ENCODE measurements at places on chromosomes 12 and 14.

- DNase-seq: no peak
Measured at GRCh38 chr12:120218680-120219606, 18.0 kb upstream of the RPLP0 start.

- DNase-seq: no peak
Measured at GRCh38 chr12:86666316-86666715, 410.1 kb upstream of the MGAT4C start.

- DNase-seq: no peak
Measured at GRCh38 chr12:45259675-45260074, 43.8 kb downstream of the ANO6 start.

DNA sequence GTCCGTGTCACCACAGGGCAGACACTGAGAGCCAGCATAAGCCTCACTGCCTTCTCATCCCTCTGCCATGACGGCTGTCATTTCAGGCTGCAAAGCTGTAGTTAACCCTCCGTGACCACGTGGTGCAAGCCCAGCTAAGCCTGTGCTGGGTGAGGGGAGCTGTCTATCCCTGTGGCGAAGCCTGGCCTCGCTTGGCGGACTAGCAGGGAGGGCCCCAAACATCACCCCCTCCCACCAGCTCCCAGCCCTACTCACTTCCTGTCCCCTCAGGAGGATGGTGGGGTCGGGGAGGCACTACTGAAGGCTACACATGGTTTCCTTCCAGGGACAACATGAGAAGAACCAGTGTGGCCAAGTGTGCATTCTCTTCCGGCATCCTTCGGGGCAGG is 88.2 kb downstream of the CHGA start:
- no peak for DNase-seq

GRCh38 chr12:120116441-120116791 is at the start of gene RAB35:
TSS of gene RAB35 (minus strand) at chr12:120116753. CDS start at chr12:120116650, 103 bp downstream.
- DNase-seq: no peak

DNA sequence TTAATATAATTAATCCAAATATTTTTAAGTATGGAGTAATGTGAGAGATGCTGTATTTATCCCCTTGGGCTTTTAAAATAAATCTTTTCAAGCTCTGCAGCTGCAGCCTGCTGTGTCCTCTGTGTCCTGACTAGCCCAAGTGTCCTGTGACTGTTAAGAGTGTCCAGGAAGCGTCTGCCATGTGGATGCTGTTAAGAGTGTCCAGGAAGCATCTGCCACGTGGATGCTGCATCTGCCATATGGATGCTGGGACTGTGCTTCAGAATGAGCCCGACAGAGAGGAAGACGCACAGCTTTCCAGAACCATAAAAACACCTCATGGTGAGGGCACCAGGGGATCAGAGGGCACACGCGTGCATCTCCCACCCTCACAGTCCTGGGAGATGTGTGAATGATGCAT is 307.2 kb downstream of the ADGRD1 start:
- no peak for DNase-seq

DNA sequence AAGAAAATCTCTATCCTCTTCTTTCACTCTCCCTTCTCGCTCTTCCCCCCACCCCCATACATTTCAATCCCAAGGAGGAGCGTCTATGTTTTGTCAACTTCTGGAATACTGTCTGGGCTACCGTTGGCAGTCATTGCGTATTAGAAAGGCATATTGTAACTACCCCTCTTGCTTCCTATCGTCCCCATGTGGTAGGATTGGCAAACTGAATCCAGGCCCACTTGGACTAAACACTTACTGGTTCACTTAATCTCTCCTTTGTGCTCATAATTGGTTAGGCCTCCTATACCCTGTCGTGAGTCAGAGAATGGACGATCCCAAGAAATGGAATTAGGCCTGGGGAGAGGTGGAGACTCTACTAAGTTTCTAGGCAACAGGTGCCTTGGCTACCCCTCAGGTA is 68.8 kb upstream of the SLC8A3 start:
- no peak for DNase-seq

- DNase-seq: no peak
Measured at GRCh38 chr12:19829100-19829853, 390.0 kb downstream of the AEBP2 start.

- DNase-seq: no peak
Measured at GRCh38 chr14:81120501-81120900, 100.3 kb downstream of the GTF2A1 start.

DNA sequence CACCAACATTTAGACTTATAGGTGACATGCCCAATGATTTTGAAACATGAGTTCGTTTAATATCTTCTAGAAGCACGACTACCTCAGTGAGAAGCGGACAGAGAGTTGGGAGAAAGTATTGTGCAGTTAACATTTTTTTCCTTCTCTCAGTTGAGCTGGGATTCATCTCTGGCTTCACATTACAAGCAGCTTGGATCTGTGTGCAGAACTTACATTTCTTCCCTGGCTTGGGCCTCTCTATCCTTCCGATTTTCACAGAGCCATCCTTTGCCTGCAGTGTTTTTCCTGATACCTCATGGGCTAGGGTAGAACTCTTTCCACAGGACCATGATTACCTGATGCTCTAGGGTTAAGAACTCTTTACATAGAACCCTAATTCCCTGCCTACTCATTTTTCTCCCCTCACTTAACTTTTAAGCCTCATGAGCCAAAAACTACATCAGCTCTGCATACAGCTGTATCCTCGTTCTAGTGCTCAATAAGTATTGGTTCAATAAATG is 86.5 kb downstream of the FLRT2 start:
- no peak for DNase-seq

DNA sequence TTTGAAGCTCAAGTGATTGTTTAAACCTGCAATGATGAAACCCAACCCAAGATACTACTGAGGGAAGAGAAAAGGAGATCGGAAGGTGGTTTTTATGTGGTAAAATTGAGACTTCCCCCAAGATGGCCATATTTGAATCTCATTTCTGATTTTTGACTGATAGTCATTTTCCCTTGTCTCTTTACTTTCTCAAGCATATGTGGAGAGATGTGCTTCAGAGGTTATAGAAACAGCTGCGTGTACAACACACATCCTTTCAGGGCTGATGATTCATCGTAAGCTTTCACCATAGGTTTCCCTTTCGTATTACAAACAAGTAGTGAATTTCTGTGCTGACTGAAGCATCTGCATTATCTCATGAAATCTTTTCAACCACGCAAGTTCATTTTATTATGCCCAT is 276.2 kb downstream of the EMP1 start:
- no peak for DNase-seq

- no peak for DNase-seq
Measured at GRCh38 chr14:102898776-102899515, 23.5 kb upstream of the AMN start.

GRCh38 chr14:30227876-30228275 is 300.2 kb upstream of the PRKD1 start:
- DNase-seq: no peak

- DNase-seq: no peak
Measured at GRCh38 chr12:12305568-12306300, 38.9 kb upstream of the LRP6 start.

DNA sequence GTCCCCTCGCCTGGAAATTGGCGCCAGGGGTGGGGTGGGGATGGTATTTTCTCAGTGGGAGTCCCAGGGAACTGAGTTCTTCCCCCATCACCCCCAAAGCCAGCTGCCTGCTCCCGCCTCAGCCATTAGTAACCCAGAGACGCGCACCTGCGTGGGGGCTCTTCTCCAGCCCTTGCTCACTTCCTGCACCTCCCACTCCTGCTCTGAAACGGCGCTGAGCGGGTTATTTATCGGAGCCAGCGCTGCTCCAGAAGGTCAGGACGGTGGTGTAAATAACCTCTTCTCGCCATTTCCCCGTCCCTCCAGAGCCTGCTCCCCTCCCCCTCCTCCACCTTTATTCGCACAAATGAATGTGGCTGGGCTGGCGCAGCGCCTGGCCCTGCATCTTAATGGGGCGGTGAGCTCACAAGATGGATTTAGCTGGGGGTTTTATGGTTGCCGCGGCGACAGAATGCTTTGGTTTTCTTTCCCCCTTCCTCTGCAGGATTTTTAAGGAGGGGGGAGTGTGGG is 12.2 kb downstream of the GPR84 start:
- DNase-seq: no peak

GRCh38 chr12:50947933-50948626 is 4.3 kb upstream of the HIGD1C start:
- DNase-seq: no peak

- no peak for DNase-seq
Measured at GRCh38 chr12:5830111-5830510, 114.9 kb downstream of the ANO2 start.

DNA sequence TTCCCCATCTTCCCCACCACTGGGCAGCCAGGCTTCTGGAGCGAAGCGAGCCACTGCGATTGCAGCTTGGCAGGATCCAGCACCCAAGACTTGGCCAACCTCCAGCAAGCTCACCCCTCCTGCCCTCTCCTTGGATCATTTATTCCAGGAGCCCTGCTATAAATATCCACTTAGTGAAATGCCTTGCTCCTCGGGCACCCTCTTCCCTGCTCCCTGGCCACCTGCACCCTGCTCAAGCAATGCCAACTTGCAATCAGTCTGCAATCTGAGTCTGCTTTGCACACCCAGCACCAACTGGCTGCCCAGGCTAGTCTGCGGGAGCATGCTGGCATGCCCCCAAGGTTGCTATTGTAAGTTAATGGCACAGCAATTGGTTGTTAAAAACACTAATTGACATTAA is 666.0 kb downstream of the MED13L start:
- no peak for DNase-seq

GRCh38 chr12:10027311-10027710 is 3.2 kb upstream of the CLEC9A start:
- DNase-seq: no peak

- no peak for DNase-seq
Measured at GRCh38 chr12:116141833-116142162, 135.7 kb downstream of the MED13L start.

DNA sequence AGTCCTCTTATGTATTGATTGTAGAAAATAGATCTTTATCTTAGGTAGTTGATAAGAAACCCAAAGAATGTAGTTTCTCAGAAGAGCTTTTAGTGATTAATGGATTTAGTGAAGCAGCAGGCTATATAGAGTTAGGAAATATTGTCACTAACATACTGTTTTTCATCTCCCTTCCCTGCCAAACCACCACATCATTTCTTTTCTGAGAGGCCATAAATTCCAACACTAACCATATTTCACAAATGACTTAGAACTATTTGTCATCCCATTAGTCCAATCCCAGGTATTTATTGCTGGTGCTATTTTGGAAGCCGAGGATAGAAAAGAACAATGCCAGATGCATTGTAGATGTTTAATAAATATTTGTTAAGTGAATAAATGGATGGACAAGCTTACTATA is 185.7 kb downstream of the KICS2 start:
- DNase-seq: no peak

GRCh38 chr14:36485773-36486172 is 34.3 kb downstream of the NKX2-1 start:
- DNase-seq: no peak

- no peak for DNase-seq
Measured at GRCh38 chr12:79688376-79689060, 2.2 kb downstream of the PAWR start.

- DNase-seq: no peak
Measured at GRCh38 chr14:97432586-97432985, 635.4 kb downstream of the VRK1 start.

- no peak for DNase-seq
Measured at GRCh38 chr12:123040106-123040505, 59.6 kb downstream of the ARL6IP4 start.

DNA sequence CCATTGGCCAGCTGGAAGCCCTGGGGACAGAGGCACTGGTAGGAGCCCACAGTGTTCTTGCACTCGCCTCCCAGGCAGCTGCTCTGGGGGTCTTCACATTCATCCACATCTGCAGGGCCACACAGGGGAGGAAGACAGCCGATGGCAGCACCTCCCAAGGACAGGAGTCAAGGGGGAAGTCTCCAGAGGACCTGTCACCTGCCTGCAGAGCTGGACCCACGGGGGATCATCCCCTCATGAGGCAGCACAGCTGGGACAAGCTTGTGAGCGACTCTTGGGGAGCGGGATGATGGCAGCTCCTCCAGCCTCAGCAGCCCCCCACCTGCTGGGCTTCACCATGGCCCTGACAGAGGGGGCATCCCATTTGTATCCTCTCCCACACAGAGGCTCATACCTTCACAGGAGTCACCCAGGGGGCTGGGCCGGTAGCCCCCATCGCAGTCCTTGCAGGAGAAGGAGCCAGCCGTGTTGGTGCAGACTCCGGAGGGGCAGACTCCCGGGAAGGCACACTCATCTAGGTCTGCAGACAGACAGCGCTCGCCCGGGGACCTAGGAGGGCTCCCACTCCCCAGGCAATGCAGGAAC is 15.4 kb downstream of the ISCA2 start:
- DNase-seq: no peak

DNA sequence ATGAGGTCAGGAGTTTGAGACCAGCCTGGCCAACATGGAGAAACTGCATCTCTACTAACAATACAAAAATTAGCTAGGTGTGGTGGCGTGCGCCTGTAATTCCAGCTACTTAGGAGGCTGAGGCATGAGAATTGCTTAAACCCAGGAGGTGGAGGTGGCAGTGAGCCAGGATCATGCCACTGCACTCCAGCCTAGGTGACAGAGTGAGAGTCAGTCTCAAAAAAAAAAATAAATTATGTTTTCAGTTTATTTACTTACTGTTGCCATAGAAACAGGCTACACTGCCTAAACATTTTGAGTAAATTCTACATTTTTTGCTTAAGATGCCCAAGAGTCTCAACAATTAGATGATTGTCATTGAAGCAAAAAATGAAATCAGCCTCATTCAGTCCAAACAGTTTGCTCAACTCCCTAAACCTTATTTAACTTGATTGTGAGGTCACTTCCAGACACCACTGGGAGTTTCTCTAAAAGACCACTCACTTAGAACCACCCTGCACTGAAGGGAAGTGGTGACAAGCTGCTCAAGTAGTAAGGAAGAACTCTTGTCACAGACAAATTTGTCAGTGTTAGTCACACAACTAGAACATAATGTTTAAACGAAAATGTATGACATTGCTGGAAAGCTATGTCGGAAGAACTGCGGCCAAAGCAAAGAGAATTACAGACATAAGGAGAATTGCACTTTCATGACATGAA is 9.8 kb upstream of the GNPNAT1 start:
- no peak for DNase-seq

DNA sequence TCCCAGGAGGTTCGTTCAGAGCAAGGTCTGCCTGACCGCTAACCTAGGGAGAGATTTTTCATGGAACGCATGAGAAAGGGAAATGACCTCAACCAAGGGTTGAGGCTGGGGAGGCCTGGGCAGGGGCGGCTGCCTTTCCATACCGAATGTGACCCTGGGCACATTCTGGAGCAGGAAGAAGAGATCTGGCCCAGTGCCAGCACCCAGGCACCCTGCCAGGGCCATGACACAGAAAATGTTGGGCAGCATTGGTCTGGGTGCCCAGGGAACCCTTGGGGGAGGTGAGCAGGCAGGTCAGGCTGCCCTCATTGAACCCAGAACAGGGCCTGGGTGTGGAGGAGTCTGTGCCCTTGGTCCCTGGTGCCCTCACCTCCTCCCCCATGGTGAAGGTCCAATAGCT is 106.8 kb downstream of the CALM1 start:
- no peak for DNase-seq
